ENCODE measurements at places on chromosomes 5 and 9. TPM values are rescaled to one million over a fixed set of nuclear protein-coding genes. Genes with fewer than 3 reads are reported as not detected.

The SLC46A2 gene
- not detected for total RNA-seq

The HAPLN1 gene
- 3.8 TPM for total RNA-seq

The SLC4A9 gene
- not detected for total RNA-seq

GRCh38 chr5:7904170-7904569 lies 35.2 kb downstream of the MTRR start:
- no peak for DNase-seq

GRCh38 chr9:5529683-5530221 lies 19.4 kb downstream of the PDCD1LG2 start:
- DNase-seq = no peak

GRCh38 chr9:38263532-38263931 lies 129.0 kb upstream of the ALDH1B1 start:
- no peak for DNase-seq

DNA sequence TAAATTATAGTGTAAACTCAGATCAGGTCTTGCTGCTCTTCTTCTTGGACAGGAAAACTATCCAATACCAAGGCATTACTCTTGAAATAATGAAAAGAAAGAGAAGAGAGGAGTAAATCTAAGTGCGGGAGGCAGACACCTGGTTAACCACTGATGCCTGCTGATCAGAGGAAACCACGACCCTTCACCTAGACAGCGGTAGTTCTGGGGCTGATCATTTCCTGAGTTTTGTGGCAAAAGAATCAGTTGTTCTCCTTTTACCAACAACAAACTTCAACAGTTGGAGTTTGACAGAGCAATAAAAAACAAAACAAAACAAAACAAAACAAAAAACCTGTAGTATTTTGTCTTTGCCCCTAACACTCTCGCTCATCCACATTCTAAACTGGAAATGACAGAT lies 3.0 kb downstream of the RLN1 start:
- no peak for DNase-seq

- no peak for DNase-seq
Measured at GRCh38 chr9:83266666-83267496, 203.9 kb upstream of the RASEF start.

DNA sequence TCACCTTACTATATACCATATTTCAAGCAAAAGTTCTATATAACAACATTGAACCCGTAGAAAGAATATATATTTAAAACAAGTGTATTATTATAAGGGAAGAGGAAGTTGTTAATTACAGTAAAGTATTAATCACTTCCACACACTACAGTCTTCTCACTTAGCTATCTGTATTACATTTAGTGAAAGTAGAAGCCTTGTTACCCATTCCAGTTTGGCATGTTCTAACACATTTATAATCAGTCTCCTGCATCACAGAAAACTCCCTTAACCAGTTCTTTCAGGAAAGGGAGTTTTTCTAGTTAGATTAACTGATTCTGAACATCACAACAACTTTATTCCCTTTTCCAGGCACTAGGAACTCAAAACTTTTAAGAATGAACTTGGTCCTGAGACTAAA lies 6.9 kb downstream of the RAB14 start:
- DNase-seq = no peak

GRCh38 chr9:103942200-103942599 lies 151.9 kb upstream of the SMC2 start:
- no peak for DNase-seq

DNA sequence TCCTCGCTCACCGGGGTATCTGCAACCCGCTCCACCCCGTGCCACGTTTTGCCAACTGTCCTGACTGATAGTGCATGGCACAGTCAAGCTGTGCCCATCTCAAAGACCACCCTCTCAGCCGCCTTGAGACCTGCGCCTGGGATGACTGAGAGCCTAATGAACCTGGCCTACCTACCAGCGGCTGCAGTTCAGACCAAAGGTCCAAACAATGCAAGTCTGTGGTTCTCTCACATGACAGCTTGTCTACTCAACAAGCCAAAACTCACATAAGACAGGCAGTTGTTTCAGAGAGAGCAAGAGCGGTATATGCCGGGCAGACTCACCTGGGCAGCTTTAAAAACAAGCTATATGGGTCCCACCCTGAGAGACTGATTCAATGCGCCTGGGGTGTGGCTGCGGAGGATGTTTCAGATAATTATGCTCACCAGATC lies 70.5 kb downstream of the EPB41L4B start:
- peak; percentile 71 for DNase-seq
